ENCODE measurements at places on chromosomes 7 and 10. TPM values are rescaled to one million over a fixed set of nuclear protein-coding genes. Genes with fewer than 3 reads are reported as not detected.

- DNase-seq = no peak
These were observed 6.6 kb upstream of the SP8 start for GRCh38 chr7:20793248-20793647.

- no peak for DNase-seq
These were observed 29.0 kb upstream of the ZNF273 start for GRCh38 chr7:64874114-64874513.

GRCh38 chr10:75859141-75859540 lies 427.7 kb downstream of the LRMDA start:
- DNase-seq = no peak

GRCh38 chr10:116056445-116057293 lies 216.3 kb downstream of the GFRA1 start:
- DNase-seq = no peak

- DNase-seq = no peak
These were observed 224.9 kb upstream of the NFE2L3 start for GRCh38 chr7:25926891-25927625.

Gene TAS2R41
- not detected for total RNA-seq

DNA sequence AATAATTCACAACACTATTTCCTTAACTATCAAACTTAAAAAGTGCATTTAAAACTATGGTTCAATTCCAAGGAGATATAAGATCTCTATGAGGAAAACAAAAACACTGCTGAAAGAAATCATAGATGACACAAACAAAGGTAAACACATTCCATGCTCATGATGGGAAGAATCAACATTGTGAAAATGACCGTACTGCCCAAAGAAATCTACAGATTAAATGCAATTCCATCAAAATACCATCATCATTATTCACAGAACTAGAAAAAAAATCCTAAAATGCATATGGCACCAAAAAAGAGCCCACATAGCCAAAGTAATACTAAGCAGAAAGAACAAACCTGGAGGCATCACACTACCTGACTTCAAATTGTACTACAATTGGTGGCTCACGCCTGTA lies 159.9 kb upstream of the EEPD1 start:
- no peak for DNase-seq

DNA sequence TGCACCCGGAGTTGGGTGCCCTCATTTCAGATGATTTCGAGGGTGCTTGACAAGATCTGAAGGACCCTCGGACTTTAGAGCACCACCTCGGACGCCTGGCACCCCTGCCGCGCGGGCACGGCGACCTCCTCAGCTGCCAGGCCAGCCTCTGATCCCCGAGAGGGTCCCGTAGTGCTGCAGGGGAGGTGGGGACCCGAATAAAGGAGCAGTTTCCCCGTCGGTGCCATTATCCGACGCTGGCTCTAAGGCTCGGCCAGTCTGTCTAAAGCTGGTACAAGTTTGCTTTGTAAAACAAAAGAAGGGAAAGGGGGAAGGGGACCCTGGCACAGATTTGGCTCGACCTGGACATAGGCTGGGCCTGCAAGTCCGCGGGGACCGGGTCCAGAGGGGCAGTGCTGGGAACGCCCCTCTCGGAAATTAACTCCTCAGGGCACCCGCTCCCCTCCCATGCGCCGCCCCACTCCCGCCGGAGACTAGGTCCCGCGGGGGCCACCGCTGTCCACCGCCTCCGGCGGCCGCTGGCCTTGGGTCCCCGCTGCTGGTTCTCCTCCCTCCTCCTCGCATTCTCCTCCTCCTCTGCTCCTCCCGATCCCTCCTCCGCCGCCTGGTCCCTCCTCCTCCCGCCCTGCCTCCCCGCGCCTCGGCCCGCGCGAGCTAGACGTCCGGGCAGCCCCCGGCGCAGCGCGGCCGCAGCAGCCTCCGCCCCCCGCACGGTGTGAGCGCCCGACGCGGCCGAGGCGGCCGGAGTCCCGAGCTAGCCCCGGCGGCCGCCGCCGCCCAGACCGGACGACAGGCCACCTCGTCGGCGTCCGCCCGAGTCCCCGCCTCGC lies at the start of gene EGFR:
Gene EGFR, plus strand, starts transcription at position 657 of the 830 bp plus-strand sequence. CDS start 261 bp downstream, outside the sequence.
- DNase-seq = peak; percentile 68

GRCh38 chr7:133836666-133837065 lies 290.5 kb upstream of the LRGUK start:
- no peak for DNase-seq

DNA sequence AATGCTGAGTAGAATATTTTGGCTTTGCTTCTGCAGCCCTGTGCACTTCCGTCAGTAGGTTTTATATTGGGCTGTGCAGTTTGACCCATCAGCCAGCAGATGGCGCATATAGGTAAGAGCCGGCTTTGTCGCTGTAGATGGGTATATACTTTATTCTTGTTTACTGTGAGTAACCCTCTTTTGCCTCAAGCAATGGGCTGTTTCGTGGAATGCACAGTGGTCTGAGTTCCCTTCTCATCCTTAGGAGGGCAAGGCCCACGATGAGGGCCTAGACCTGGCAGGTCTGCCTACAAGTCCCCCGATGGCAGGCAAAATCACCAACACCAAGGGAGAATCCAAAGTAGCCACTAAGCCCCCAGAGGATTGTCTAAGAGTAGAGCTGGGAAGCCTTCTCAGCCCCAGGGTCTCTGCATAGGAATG lies 1002.9 kb upstream of the KCND2 start:
- no peak for DNase-seq

DNA sequence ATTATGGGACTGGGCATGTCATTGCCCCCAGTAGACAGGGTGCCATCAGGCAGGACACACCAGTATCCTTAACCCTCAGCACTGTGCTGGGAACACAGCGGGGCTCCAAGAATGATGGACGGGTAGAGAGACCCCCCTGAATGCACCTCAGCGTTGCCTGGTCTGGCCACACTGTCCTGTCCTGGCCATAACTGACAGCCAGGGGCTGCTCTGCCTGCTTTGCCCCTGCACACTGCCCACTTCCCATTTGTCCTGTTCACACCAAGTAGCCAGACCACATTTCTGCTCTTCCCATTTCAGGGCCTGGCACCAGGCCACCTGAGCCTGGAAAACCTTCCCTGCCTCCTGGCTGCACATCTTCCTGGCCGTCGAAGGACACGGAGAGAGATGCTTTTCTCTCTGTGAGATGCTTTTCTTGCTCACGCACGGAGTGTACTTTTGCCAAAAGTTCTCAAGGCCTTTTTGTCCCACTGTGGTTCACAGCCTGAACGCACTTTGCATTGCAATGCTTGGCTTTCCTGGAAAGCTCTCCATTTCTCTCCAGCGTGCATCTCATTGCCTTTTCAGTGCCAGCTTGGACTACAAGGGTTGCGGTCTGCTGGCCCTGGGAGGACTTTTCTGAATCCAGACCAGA lies 131.0 kb upstream of the EEPD1 start:
- DNase-seq = no peak

Gene TFEC
- total RNA-seq = not detected

DNA sequence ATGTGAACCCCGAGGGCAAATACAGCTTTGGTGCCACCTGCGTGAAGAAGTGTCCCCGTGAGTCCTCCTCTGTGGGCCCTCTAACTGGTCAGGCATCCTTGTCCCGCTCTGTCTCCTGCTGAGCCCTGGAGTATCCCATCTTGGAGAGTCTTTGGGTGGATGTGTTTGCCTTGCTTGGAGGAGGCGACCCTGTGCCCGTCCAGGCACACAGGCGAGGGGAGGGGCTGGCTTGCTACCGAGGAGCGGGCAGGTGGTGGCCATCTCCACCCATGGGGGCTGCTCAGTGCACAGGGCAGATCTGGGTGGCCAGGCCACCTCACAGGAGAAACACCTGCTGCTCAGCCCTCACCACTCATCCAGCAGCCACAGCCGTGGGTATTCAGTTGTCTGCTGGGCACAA lies 135.3 kb downstream of the EGFR start:
- no peak for DNase-seq

Gene WEE2
- 0.16 TPM for total RNA-seq

GRCh38 chr10:109282510-109282909 lies 640.8 kb downstream of the XPNPEP1 start:
- DNase-seq = no peak

DNA sequence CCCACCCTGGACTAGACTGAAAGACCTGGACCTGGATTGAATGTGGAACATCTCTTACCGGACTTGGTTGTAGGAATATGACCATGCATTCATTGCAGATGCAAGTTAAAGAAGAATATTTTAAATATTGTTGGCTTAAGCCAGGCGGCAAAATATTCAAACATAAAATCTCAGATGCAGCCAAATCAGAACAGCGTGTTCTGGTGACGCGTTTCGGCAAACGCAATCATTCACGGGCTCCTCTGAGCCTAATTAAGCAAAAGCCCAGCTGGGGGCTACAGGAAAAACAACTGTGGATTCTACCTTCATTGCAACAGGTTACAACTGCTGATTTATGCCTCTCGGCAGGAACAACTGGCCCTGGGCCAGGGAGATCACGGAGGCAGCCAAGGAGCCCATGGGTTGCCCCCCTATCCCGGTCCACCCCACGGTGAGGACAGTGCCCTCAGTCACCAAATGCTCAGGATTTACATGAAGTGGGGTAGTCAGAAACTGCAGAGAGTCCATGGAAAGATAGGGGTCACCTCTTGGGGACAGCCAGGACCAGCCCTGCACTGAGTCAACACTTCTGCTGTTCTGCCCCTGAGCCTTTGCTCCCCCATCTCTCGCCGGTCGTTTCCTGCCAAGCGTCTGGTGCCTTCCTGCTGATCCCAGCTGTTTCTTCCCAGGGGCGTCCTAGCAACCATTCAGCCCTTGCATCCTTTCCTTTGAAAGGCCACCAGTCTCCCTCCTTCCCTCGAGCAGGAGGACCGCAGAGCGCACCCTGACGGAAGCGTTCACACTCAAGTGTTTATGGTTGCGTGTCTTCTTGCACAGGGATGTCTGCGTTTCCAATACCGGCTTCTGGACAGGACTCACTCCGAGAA lies 64.4 kb upstream of the SFMBT2 start:
- DNase-seq = no peak

DNA sequence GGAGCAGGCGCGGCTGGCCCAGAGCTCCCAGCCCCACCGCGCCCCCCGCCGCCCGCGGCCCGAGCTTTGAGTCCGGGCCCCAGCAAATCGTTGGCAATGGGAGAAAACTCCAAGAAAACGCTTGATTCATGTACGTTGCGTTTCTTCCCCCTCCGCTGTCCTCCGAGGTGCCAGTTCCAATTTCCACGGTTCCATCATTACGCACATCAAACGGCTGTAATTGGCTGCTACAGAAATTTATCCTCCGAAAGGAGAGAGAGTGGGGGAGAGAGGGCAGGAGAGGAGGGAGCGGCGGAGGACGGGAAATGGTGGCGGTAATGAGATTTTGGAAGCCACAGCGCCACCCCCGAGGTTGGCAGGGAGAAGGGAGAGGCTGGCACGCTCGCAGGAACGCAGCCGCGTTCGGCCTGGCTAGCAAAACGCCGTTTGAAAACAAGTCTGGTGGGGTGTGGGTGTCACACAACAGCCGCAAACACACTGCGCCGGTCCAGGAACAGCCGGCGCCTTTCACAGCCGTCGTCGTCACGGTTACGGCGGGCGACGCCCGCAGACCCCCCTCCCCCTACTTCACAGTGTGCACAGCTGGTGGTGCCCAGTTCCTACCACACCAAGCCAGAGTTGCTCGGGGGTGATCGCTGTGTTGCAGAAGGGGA lies 57.5 kb downstream of the UNCX start:
- DNase-seq = no peak

DNA sequence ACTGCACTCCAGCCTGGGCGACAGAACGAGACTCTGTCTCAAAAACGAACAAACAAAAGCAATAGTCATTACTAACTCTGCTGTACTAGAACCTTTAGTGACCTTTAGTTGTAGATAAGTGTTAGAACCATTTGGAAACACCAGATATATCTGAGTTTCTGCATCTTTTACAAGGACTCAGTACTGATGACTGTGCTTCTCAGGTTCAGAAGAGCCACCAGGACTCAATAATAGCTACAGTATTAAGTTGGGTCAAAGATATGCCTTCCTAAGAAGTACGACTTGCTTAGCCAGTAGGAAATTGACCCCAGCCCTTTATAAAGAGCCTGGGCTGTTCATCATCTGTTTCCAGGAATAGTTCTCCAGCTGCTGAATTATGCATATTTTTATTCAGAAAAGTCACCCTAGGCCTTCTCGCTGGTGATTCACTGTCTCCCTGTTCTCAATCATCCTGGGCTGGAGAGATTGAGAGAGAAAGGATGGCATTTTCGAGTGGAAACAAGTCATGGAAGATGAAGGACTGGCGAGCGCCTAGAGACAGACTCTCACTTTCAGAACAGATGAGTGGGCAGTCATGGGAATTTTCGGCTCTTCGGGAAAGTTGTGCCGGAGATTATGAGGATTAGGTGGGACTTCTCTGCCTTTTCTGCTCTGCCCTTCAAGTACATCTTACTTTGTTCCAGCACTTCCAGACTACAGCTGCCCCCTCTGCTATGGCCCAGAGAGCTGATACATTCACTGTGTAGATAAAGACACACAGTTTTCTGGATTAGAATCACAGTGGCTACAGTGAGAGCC lies 316.1 kb downstream of the CCDC3 start:
- no peak for DNase-seq

GRCh38 chr10:6625428-6625827 lies 45.4 kb upstream of the PRKCQ start:
- DNase-seq = no peak

DNA sequence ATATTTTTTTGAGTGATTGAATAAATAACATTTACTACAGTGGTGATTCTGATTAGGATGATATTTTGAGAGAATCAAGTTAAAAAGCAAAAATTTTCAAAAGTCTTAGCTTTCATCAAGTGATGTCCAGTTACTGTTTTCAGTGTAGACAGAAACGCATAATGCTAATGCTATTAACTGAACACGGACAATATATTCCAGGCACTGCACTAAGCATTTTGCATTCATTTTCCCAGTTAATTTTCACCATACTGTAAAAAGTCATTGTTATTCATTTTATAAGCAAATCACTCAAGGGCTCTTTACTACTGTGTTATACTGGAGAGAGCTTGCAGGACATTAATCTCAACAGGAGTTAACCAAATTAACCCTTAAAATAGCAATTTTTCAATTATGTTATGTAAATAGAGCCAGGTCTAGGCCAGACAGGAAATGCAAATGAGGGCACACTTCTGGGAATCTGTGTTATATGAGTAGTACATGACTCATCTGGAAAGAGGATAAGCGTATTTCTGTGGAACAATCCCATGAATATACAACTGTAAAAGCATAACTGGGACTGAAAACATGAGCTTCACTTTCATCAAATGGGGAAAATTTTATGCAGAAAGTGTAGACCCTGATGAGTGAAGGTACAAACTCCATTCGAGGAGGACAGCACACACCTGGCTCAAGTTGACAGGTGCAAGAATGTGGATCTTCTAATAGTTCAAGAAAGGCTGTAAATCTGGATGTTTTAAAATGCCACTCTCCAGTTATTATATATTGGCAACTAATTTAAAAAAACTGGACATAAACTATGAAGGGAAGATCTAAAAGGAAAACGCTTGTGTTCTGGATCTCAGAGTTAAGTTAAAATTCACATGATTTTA lies 75.4 kb downstream of the ANK3 start:
- DNase-seq = no peak

Gene LOXL4
- total RNA-seq = 3.7 TPM

DNA sequence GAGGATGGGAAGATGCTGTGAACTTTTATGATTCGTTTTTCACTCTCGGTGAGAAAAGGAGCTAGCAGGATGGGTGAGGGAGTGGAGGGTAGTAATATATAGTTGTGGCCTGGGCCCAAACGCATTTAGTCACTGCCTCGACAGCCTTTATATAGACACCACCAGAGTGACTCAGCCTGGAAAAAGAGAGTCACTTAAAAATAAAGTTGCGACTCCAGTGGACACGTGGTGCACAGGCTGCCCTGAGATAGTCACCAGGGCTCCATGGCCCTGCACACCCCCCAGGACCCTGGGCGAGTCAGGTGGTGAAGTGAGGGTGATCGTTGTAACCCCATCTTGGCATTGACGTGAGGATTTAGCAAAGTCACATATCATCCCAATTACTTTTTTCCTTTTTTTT lies 106.7 kb downstream of the CUX1 start:
- no peak for DNase-seq

Gene TAS2R4
- total RNA-seq = 2.4 TPM

Gene WIPF3
- total RNA-seq = 9.5 TPM

Data from progenitor cell of endocrine pancreas (in vitro differentiated cells).